ENCODE measurements at places on chromosomes 3 and 15. TPM values are rescaled to one million over a fixed set of nuclear protein-coding genes. Genes with fewer than 3 reads are reported as not detected.

The P2RY14 gene
- total RNA-seq, result 0.70 TPM

The GOLGA8M gene
- total RNA-seq, result 1.0 TPM

The CIP2A gene
- total RNA-seq, result 44.9 TPM

The SUCNR1 gene
- total RNA-seq, result not detected

The DLL4 gene
- not detected for total RNA-seq

The GATM gene
- 5.6 TPM for total RNA-seq

The SHISA5 gene
- 71.4 TPM for total RNA-seq

The FAM81A gene
- total RNA-seq, result 1.5 TPM

The TRIM69 gene
- total RNA-seq, result 63.5 TPM

The MESP2 gene
- not detected for total RNA-seq

The CPEB1 gene
- 1.6 TPM for total RNA-seq

The TUSC7 gene
- not detected for total RNA-seq

The FEZF2 gene
- total RNA-seq, result not detected

The P2RY13 gene
- not detected for total RNA-seq

The UQCC5 gene
- 14.0 TPM for total RNA-seq

The NISCH gene
- 57.1 TPM for total RNA-seq

The GNAI2 gene
- 242 TPM for total RNA-seq

The SOX14 gene
- not detected for total RNA-seq

The IQCB1 gene
- total RNA-seq, result 51.6 TPM

The SLC24A5 gene
- not detected for total RNA-seq

The FHIT gene
- total RNA-seq, result 7.6 TPM

The CELF6 gene
- total RNA-seq, result 0.20 TPM

The ZNF621 gene
- total RNA-seq, result 18.5 TPM

The RTP3 gene
- not detected for total RNA-seq

The GOLGA6A gene
- total RNA-seq, result not detected

The GATA2 gene
- total RNA-seq, result not detected

The IVD gene
- total RNA-seq, result 56.9 TPM

The HCN4 gene
- total RNA-seq, result not detected

The WDR93 gene
- total RNA-seq, result not detected

The CCR2 gene
- total RNA-seq, result 0.81 TPM

The SAMMSON gene
- not detected for total RNA-seq

The PLSCR5 gene
- not detected for total RNA-seq

The NOX5 gene
- not detected for total RNA-seq

The HYAL2 gene
- total RNA-seq, result 4.1 TPM

The CTXN2 gene
- not detected for total RNA-seq

The HIGD2B gene
- 0.32 TPM for total RNA-seq

The RCN2 gene
- total RNA-seq, result 21.8 TPM

The CFAP44 gene
- 3.6 TPM for total RNA-seq

The CHRNA5 gene
- total RNA-seq, result 2.7 TPM

The THAP10 gene
- total RNA-seq, result not detected

The VGLL3 gene
- total RNA-seq, result not detected

The VWA5B2 gene
- total RNA-seq, result not detected

The KLHL18 gene
- total RNA-seq, result 32.6 TPM

The CDAN1 gene
- 19.0 TPM for total RNA-seq
